ENCODE measurements at places on chromosomes 6 and 20.
A peak's percentile ranks its signal among the peaks of the same experiment; 100 is the strongest.

DNA sequence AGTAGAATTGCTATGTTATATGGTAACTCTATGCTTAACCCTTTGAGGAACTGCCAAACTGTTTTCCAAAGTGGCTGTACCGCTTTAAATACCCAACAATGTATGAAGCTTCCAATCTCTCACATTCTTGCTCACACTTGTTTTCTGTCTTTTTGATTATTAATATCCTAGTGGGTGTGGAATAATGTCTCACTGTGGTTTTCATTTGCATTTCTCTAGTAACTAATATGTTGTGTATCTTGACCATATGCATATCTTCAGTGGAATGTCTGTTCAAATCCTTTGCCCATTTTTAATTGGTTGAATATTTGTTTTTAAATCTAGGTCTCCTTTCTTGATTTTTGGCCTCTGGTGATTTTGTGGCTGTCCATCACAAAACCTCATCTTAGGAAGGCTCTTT, 177.8 kb upstream of the PLCB4 start:
- DNase-seq, result no peak

- no peak for DNase-seq
Measured at GRCh38 chr20:2051946-2052345, 49.7 kb upstream of the STK35 start.

GRCh38 chr6:151107897-151108427, 131.8 kb upstream of the AKAP12 start:
- no peak for DNase-seq

DNA sequence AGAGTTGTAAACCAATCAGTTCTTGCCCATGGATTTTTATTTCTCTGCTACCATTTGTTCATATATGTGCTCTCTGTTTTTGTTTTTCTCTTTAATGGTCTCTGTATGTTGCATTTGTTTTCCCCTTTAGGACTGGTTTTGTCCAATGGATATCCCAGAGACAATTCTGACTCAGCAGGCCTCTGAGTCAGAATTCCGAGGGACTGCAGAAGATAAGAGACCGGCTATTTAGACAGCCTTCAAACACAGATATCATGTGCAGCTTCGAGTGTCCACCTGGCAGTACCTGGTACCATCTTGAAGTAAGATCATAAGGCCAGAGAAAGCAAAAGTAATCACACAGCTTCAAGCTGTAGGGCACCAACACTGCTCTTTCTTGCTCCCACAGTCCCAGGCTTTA, 125.5 kb downstream of the ELOVL4 start:
- no peak for DNase-seq

DNA sequence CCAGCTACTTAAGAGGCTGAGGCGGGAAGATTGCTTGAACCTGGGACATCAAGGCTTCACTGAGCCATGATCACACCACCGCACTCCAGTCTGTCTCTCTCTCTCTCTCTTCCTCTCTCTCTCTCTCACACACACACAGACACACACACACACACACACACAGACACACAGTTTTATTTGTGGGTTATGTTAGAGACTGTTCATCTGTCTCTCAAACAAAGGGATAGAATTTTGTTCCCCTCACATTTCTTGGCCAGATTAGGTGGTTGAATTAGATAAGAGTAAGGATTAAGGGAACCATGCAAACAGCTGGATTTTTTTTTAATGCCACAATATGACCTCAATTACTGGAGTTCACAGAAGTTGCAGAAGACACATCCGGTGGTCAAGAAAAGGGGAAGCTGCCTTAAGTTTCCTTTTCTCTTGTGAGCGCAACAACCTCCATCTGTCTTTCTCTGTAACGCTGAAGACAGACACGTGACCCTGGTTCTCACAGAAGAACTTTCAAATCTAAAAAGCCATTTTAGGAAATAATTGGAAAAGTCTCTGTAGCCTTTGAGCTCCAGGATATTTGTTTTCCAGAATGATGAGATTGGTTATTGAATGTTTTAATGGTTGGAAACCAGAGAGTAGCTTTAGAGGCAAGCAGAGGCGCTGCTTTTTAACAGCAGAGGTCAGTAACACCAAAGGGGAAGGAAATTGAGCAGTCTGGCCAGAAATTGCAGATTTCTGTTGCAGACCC, 32.9 kb upstream of the LGSN start:
- DNase-seq, result peak; percentile 4

DNA sequence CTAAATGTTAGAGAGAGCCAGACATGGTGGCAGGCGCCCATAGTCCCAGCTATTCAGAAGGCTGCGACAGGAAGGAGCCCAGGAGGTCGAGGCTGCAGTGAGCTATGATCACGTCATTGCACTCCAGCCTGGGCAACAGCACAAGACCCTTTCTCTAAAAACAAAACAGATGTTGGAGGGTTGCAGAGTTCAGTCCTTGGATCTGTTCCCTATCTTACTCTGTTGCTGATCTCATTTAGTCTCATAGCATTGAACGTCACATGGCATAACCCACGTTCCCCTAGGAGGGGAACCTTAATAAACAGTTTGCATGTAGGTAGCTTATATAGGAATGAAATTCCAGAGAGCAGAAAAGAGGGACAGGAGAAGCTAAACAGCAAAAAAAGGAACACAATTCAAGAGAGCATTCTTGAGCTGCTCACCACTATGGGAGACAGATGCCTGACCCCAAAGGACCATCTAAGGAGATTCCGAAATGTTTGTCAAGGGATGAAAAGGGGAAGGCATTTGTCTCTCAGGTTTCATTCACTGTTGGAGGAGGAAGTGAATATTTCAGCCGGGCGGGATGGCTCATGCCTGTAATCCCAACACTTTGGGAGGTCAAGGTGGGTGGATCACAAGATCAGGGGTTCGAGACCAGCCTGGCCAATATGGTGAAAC, 54.6 kb upstream of the PIM1 start:
- no peak for DNase-seq

DNA sequence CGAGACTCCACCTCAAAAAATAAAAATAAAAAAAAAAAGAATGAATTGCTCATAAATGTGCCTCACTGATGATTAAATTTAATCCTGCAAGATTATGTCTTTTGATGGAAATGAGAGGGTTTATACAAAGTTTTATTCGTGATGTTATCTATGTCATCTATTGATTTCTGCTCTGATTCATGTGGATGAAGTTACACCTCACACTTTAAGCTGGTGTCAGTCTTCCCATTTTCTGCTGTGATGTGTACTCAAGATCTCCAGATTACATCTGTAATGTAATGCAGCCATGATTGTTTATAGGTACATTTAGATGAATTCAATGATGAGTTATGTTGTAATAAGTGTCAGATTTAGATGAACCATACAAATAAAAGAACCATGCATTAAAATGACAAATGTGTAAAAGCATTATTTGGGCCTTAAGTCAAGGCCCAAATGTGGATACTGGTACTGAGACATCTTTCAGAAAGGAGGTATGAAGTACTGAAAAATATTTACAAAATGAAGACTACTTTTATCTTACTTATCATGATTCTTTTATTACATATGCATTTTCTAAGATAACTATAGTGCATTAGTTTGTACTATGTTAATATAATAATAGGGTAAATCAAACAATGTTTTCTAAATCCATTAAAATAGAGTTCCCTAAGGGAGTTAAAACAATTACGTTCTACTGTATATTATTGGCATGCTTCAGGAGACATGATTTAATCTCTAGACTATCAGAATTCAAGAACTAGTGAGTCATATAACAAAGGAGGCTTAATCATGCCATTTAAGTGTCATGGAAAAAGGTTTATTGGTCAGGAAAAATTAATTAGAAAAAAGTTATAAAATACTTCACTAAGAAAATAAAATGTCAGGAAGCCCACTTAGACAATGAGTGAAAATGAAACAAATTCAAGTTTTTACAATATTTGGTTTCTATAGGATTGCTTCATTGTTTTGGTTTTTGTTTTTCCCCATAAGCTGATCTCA, 34.5 kb downstream of the HCRTR2 start:
- DNase-seq, result no peak

- no peak for DNase-seq
Measured at GRCh38 chr6:142926177-142926493, 18.8 kb downstream of the HIVEP2 start.

GRCh38 chr6:11805259-11806053, 26.9 kb upstream of the ADTRP start:
- DNase-seq, result no peak

DNA sequence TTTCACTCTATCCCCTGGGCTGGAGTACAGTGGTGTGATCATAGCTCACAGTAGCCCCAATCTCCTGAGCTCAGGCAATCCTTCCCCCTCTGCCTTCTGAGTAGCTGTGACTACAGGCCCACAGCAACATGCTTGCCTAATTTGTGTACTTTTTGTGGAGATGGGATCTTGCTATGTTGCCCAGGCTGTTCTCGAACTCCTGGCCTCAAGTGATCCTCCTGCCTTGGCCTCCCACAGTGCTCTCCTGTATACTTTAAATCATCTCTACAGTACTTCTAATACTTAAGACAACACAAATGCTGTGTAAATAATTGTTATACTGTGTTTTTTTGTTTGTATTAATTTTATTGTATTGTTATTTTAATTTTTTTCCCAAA, 39.7 kb upstream of the FAM50B start:
- DNase-seq, result no peak

DNA sequence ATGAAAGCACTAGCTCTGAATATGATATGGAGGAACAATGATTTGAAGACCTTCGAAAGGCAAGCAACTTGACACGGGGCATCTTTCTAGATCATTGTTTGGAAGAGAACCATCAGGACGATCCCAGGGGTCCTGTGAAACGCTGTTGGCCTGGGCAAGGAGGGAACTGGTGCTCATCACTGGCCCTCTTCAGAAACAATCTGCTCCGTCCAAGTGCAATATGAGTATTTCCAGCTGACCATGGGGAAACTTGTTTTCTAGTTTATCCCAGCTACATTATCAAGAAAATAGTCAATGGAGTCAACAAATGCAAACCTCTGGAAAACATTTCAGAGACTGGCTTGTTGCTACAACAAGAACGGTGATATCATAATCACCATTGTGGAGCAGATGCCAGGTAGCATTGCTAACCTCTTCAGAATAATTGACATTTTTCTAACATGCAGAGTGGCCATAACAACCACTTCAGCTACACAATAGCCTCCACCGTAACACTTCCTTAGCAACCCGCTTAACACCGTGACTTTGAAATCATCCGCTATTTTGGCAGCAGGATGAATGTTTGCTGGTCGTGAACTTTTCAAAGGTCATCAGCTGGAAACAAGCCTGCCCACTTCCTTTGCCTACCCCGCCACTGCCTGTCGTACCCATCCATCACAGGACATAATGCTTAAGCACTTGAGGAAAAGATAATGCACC, 112.0 kb upstream of the PDE10A start:
- DNase-seq, result no peak
